ENCODE measurements at places on chromosomes 3 and 15.

DNA sequence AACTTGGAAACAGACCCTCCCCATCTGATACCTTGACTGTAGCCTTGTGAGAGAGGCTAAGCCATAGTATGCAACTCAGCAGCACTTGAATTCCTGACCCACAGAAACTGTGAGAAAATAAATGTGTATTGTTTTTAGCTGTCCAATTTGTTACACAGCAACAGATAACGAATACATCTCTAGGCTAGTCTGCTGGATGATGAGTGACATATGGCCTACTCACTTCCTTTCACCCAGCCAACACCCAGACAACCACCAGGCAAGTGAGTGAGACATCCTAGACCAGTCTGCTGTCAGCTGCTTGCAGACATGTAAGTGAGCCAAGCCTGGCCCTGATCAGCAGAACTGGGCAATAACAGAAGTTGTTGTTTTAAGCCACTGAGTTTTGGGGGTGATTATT, 19.2 kb upstream of the SMAD6 start:
- DNase-seq: no peak

DNA sequence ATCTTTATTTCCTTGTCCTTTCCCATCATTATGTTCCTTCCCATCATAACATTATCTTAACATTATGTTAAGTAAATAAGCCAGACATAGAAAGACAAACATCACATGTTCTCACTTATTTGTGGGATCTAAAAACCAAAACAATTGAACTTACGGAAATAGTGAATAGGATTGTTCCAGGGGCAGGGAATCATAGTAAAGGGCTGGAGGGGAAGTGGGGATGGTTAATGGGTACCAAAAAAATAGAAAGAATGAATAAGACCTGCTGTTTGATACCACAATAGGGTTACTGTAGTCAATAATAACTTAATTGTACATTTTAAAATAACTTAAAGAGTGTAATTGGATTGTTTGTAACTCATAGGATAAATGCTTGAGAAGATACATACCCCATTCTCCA, 36.7 kb upstream of the MBNL1 start:
- DNase-seq: no peak

DNA sequence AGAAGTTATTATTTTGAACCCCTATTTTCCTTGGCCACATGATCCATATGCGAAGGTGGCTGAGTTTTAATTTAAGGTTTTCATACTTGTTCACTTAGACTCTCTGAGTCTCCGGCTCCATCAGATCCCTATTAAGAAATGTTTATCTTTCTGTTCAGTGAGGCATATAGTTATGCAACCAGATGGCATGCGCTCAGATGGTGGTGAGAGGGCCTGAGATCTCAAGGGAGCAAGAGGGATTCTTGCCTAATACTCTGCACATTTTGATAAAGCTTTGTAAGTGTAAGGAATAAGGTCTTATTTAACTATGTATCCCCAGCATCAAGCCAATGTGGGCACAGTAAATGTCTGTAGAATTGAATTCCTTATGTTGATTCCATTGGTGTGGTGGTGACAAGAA, 78.9 kb upstream of the DPH6 start:
- no peak for DNase-seq

DNA sequence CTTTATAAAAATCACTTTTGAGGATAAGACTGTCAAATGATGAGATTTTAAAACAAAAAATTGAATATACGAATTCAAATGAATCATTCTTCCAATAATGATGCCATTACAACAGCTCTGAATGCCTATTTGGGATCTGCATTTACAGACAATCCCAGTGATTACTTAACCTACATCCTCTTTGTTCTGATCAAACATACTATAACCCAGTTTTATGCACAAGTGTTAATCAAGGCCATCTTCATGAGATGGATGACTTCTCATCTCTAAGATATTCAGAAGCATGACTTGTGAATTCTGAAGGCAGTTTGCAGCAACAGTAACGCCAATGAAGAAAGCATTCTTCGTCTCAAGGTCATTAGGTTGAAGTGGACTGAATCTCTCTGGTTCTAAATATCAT, 90.3 kb upstream of the MEX3B start:
- no peak for DNase-seq

DNA sequence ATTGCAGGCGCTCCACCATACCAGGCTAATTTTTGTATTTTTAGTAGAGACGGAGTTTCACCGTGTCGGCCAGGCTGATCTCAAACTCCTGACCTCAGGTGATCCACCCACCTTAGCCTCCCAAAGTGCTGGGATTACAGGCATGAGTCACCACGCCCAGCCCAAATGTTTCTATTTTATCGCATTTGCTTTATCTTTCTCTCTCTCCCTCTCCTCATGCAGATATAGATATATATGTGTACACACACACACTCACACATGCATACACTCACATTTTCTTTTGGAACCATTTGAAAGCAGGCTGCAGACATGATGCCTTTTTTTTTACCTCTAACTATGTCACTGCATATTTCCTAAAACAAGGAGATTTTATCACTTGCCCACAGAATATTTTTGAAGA, 7.3 kb upstream of the MCCC1 start:
- no peak for DNase-seq

DNA sequence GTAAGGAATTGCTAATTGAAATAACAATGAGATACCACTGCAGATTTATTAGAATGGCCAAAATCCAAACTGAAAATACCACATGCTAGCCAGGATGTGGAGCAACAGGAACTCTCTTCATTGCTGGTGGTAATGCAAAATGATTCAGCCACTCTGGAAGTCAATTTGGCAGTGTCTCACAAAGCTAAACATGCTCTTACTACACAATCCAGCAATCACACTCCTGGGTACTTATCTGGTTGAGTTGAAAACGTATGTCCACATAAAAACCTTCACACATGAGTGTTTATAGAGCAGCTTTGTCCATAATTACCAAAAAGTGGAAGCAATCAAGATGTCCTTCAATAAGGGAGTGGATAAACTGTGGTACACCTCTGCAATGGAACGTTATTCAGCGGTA, 113.3 kb downstream of the SMAD6 start:
- no peak for DNase-seq

DNA sequence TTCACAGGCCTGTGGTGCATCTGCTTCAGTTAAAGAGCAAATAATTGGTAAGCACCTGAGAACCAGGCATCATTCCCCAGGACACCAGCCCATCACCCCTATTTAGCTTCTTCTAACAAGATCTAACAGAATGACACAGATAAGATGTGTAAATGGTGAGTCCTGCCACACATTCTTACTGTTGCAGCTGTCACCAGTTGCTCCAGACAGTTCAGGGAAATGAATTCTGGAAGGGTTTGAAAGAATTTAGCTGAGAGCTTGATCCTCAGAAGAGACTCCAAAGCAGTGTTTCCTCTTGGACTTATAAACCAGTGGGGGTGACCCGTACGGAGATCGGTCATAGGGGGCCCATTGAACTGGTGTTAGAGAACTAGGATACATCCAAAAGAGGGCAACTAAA, 238.0 kb downstream of the MEX3B start:
- DNase-seq: no peak

- no peak for DNase-seq
These were observed 229.3 kb downstream of the NSUN3 start for GRCh38 chr3:94292151-94292550.

DNA sequence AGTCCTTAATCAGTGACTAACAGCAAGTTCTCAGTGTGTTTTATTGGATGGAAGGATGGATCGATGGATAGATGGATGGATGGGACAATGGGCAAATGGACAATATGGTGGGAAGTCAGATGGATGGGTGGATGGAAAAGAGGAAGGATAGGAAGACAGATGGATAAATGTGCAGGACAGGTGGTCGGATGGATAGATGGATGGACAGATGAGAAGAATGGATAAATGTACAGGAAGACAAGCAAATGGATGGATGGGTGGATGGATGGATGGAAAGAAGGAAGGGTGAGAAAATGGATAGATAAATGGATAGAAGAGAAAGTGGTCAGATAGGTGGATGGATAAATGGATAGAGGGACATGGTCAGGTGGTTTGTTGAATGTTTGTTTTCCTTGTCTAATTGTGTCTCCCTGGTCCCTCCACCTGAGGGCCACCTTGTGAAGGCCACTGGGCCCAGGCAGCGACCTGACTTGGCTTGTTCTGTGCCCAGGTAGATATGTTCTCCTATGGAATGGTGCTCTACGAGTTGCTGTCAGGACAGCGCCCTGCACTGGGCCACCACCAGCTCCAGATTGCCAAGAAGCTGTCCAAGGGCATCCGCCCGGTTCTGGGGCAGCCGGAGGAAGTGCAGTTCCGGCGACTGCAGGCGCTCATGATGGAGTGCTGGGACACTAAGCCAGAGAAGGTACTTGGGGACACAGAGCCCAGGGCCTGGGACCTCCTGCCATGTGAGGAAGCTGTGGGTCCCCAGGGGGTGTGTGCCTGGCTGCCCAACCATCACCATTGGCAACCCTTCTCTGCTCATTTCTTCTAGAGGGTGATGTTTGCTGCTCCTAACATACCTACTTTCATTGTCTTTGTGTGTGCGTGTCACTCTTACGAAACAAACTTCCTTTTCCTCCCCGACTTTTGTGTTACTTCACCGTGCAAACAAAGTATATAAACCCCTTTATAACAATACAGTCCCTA, 137.5 kb downstream of the LRRK1 start:
- no peak for DNase-seq

DNA sequence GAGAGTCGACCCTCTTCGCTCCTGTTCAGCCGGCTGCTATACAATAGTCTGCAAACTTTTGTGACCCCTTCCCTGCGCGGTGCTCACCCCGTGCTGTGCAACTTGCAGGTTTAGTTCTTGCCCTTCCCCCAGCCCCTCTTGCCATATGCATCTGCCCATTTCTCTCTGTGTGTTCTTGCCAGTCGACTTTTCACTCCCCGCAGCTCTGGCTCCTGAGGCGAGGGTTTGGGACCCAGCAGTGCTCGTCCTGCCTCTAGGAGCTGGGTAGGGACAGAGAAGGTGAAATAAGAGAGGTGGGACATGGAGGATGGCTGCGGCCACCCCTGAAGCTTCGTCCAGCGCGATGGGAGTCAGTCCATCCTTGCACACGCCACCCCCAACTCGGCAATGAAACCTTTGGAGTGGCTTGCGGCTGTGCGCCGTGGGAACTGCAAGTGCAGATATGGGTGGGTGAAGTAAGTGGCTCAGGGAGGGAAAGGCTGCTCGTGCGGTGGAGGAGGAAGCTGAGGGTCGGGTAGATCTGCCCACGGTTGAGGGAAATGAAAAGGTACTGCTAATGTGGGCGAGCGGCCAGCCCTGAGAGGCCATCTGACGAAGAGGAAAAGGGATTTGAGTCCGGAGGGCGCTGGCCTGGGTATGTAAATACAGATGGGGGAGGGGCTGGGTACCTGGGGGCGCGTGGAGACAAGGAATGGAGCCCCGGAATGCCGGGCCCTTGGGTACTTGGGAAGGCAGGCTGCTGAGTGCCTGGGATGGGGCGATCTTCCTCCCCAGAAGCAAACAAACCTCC, 1.0 kb downstream of the LRRC3B start:
- no peak for DNase-seq

GRCh38 chr3:78940128-78940527, 827.7 kb downstream of the ROBO1 start:
- no peak for DNase-seq

- no peak for DNase-seq
These were observed 99.6 kb downstream of the FNDC3B start for GRCh38 chr3:172138792-172139507.

DNA sequence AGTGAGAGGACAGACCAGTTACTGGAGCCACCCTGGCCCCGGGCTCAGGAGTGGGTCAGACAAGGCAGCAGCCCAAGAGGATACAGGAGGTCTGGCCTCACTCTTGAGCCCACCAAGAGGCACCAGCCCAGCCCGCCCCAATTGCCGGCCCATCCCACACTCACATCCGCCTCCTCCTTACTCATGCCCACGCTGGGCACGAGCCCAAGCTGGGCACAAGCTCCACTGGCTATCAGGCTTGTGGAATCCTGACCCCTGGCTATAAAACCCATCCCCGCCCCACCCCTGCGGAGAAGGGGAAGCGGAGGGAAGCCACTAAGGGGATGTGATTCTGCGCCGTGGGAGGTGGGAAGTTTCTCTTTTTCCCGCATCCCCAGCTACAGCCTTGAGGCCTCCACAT, 25.9 kb downstream of the ADCY5 start:
- no peak for DNase-seq

DNA sequence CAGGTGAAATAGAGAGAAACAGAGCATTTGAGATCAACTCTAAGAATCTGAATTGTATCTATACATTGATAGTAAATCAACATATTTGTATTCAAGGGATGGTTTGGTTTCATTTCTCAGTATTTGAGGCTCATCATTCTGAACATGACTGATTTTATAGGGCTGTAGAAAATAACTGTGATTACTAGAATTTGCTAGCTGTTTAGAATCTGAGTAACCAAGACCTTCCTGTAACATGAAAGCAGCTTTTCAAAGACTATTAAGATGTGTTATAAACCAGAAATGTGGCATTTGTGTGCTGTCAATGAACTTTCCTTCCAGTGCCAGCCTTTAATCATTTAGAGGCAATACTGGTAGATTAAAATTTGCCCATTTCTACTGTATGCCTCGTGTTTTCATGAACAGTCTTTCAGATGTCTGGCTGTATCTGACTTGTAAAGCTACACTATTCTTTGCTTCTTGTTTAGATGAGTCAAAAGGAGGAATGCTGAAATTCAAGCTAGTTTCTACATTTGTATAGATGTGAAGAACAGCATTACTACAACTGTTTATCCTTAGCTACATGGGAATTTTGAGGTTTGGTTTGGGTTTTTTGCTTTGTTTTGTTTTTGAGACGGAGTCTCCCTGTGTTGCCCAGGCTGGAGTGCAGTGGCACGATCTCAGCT, 137.3 kb upstream of the BHLHE40 start:
- no peak for DNase-seq

DNA sequence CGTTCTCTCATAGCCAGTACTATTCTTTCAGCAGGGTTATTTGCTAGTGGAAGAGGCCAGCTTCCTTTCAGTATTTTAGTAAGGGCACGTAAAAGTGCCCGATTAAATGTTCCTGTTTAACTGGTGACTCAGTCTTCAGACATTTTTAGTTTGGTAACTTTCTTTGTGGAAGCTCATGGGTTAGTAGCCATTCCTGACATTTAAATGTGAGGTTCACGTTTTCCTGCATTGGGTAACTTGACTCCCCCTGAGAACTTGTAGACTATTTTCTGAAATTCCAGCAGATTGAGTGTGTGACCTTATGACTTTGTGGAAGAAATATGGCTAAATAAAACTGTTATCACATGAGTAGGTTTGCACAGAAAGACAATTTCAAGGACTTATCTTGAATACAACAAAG, 16.9 kb downstream of the ABHD2 start:
- no peak for DNase-seq

DNA sequence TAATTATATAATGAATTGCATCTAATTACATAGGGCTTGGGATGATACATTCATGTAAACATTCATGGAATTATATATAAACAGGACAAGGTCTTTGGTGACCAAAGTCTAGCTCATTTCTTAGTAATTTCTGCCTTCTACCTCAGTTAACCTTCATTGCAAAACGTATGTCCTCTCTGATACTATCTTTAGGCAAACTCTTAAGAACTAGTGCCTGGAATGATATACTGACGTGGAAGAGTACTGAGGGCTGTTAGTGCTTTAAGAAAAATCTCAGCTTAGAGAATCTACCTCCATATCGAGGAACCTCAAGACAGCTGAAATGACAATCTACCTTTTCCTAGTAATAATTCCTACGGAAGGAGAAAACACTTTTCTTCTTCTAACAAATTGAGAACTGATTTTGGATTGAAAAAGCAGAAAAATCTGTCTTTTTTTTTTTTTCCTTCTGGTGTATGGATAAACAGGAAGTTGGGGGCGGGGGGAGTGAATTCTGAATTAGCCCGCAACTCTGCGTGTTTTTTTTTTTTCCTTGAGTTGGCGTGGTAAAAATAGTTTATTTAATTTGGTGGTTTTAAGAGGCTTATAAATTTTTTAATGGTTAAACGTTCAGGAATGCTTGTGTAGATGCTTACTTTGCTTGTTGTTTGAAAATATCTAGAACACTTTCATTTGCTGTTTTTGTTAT, 43.2 kb downstream of the RARB start:
- DNase-seq: no peak
